HCT116 (cell line): ENCODE measurements at places on chromosomes 16 and 17. TPM values are rescaled to one million over a fixed set of nuclear protein-coding genes. Genes with fewer than 3 reads are reported as not detected.

Gene CTRB2
- total RNA-seq, result 10.0 TPM

Gene GRB7
- total RNA-seq, result 51.9 TPM

DNA sequence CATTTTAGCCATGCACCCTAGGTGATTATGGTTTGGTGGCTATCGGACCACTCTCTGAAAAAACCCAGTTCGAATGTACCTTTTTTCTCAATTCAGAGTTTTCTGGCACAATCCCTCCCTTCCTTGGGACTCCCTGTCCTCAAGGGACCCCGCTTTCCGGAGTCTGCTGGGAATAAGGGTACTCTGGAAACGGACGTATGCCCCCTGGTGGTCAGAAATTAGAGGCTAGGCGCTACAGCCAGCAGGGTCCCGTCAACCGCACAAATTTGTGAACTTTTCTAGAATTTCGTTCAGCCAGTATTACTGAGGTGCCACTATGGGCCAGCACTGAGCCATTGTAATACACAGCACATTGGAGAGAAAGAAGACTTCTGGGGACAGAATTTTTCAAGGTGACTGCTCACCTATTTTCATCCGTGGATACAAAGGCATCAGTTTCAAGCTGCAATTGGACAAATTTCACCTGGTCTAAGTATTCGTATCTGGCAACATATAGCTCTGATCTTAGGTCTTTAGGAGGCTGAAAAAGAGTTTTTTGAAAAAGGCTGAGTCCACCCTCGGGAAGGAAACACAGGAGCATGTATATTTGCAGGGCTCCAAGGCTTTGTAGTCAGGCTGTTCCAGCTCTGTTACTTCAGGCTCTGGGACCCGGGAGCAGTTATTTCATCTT is 27.1 kb upstream of the CRYBA1 start:
- 0 out of 2 replicates have a peak overlapping the region, but pooled peaks have one; percentile 3 for H3K27ac ChIP-seq
- peak; percentile 63 for DNase-seq
- H3K4me3 ChIP-seq, result no peak overlapping the region
- H3K4me1 ChIP-seq, result no peaks in the 10 kb centered on the region
- H3K27me3 ChIP-seq, result no peaks in the 10 kb centered on the region

DNA sequence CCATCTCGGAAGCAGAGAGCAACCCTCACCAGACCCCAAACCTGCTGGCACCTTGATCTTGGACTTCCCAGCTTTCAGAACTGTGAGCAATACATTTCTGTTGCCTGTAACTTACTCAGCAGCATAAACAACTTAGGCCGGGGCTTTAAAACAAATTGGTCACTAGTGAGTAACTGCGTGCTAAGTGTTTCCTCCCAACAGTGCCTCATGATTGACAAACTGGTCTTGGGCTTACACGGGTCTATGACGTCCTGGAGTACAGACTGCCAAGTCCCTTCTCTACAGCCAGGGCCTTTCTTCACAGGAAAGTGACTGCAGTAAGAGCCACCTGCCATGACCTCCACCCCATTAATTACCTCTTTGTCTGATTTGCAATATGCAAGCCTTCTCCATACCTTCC is 136.7 kb downstream of the XYLT1 start:
- no peak for DNase-seq
- no peak overlapping the region for H3K4me3 ChIP-seq
- H3K27ac ChIP-seq, result no peak overlapping the region

- H3K27me3 ChIP-seq, result no peaks in the 10 kb centered on the region
- no peak overlapping the region for H3K27ac ChIP-seq
- 0 out of 2 replicates have a peak, but pooled peaks cover 3% of the 10 kb centered on the region for H3K4me1 ChIP-seq
- no peak for DNase-seq
Measured at GRCh38 chr17:4658478-4659305, 17.2 kb upstream of the ALOX15 start.

GRCh38 chr16:88593061-88593460 is 22.9 kb downstream of the ZC3H18 start:
- no peaks in the 10 kb centered on the region for H3K27me3 ChIP-seq
- peaks cover 52% of the 10 kb centered on the region; the same call in 1 of the 2 replicates for H3K36me3 ChIP-seq
- H3K27ac ChIP-seq, result no peak overlapping the region
- no peaks in the 10 kb centered on the region for H3K4me1 ChIP-seq
- no peak for DNase-seq
